ENCODE measurements at places on chromosomes 3 and 15.

- no peak for DNase-seq
These were observed 326.3 kb downstream of the ARRDC4 start for GRCh38 chr15:98286831-98287230.

DNA sequence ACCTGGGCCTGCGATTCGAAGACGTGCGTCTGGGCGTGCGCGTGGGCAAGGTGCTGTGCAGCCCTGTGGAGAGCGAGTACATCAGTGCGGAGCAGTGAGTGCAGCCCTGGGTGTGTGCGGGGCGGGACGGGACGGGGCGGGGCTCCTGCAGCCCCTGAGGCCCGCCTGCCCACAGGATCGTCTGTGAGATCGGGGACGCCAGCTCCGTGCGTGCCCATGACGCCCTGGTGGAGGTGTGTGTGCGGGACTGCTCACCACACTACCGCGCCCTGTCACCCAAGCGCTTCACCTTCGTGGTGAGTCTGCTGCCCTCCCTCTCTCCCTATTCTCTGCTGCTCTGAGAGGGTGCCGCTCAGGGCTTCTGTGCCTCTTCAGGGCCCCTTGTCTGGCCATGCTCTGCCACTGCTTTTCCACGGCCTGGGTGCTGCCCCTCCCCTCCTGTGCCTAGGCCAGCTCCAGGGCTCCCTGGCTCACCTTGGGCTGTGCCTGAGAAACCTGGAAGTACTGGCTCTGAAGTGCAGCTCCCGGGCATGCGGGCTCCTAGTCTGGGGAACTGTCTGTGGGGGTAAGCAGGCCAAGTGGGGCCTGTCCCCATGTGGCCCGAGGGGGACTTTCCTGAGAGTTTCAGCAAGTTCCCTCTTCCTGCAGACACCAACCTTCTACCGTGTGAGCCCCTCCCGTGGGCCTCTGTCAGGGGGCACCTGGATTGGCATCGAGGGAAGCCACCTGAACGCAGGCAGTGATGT, 31.8 kb downstream of the PLXNA1 start:
- DNase-seq = no peak

- no peak for DNase-seq
These were observed 1.5 kb downstream of the FOXL2NB start for GRCh38 chr3:138948371-138949001.

DNA sequence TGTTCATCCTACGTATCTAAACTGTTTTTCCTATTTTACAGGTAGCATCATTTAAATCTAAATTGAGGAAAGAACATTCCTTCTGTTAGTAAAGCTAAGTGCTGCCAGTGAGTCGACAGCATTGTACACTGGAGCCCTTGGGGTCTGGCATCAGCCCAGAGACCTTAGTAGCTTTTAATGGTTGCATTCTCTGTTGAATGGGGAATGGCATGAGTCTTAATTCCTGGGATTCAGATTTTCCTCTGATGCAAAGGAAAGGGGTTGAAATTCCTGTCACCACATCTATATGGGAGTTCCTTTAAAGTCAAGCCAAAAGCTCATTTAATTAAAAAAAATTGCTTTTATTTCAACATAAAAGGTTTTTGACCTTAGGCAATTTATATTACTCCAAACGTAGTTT, 148.4 kb upstream of the GBE1 start:
- no peak for DNase-seq

GRCh38 chr3:11201251-11202019, 47.1 kb downstream of the HRH1 start:
- no peak for DNase-seq

- no peak for DNase-seq
These were observed 92.1 kb downstream of the DTWD1 start for GRCh38 chr15:49712846-49713450.

GRCh38 chr3:11076711-11077110, 77.6 kb upstream of the HRH1 start:
- no peak for DNase-seq

GRCh38 chr3:124131580-124131979, 139.7 kb upstream of the ROPN1 start:
- no peak for DNase-seq

DNA sequence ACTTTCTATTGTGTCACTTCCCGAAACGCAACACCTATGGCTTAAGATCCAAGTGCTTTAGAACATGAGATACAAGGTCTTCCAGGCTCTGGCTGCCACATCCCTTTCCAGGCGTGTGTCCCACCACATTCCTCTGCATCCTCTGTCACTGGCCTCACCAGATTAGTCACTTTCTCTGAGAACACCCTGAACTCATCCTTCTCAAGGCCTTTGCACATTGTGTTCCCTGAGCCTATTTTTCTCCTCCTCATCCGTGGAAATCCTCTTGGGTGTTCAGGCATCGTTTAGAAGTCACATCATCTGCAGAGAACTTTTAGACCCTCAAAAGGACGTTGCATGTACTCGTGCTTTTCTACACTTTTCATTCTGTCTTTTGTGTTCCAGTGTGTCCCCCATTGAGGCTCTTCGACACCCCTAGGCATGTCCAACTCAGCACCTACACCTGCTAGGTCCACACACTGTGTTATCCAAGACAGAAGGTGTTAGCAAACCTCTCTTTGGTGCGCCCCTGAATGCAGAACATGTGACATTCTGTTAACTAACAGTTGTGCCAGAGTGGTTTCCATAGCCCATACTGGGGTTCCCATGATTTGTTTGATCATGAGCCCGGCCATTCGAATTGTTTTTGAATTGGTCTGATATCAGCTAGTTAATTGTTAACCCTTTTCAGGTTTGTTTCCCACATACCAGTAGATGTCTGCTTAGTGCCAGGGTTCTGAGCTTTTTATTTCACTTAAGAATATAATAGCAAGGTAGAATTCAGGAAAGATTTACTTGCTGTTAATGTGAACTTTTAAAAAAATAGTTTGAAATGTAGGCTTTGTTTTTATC, 67.2 kb downstream of the LPP start:
- no peak for DNase-seq

- DNase-seq = no peak
These were observed 146.0 kb downstream of the IL20RB start for GRCh38 chr3:137103739-137104138.

DNA sequence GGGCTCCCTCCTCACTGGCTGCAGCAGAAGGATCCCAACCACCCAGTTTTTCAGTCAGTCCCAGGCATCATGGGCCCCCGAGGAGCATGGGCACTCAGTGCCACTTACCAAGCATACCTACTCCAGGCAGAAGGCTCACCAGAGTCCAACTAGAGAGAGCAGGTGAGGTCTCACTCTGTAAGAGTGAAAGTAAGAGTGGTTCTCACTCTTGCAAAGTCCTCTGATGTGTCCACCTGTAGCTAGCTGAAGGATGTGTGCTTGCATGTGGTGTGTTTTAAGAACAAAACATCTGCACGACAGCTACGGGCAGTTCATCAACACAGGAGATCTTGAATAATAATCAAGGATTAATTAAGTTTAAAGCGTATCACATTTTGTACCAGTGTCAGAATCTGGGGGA, 49.7 kb downstream of the CCK start:
- DNase-seq = no peak

- no peak for DNase-seq
These were observed 462.8 kb downstream of the TUSC7 start for GRCh38 chr3:117172426-117172825.

- DNase-seq = no peak
These were observed 569.6 kb upstream of the ROBO2 start for GRCh38 chr3:76470285-76470684.

DNA sequence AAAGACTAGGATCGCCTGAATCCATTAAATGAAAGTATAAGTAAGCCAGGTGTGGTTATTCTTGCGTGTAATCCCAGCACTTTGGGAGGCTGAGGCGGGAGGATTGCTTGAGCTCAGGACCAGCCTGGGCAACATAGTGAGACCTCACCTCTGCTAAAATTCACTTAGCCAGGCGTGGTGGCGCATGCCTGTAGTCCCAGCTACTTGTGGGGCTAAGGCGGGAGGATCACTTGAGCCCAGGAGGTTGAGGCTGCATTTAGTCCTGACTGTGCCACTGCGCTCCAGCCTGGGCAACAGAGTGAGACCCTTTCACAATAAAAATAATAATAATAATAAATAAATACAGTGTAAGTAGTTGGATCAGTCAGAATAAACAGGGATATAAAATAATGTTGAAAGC, 25.5 kb upstream of the HYKK start:
- no peak for DNase-seq

- DNase-seq = no peak
These were observed 13.1 kb upstream of the LTF start for GRCh38 chr3:46477756-46478155.

DNA sequence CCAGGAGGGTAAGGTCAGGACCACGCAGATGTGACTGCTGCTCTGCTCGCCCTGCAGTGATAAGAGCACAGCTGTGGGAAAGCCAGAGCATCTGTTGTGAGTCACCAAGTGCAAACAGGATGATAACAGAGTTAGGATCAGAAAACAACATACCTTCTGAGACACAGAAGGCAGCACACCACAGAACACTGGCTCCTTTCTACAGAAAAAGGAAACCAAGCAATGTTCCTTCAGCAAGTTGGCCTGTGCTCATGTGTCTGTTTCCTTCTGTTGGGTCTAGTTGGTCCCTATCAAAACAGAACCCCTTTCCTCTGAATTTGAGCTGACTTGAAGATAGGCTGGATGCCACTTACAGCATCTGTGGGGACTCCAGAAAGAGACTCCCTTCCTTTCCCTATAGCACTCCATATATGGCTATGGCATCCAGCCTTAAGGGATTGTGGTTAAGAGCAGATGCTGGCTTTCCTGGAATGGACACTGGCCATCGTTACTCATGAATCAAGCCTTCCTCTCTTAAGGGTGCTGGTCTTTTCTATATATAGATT, 440.7 kb upstream of the THBS1 start:
- no peak for DNase-seq

GRCh38 chr3:70471464-70472342, 159.3 kb upstream of the MDFIC2 start:
- DNase-seq = no peak

DNA sequence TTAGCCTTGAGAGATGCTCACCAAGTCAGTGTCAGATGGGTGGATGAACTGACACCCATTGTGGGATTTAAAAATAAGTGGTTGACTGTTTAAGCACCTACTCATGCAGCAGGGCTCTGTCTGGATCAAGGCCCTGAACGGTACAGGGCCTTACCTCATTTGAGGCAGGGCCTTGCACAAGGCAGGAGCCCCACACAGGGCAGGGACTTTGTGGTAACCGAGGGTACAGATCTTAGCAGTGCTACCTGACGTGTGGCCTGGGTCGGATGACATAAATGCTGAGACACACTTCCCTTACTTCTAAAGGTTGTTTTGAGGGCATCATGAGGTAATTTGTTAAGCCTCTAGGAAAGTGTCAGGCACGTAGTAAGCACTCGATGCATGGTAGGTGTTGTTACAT, 59.5 kb upstream of the PLXNA1 start:
- no peak for DNase-seq

- DNase-seq = no peak
These were observed 24.9 kb downstream of the KNL1 start for GRCh38 chr15:40618906-40619305.

- DNase-seq = no peak
These were observed 13.2 kb downstream of the NR1I2 start for GRCh38 chr3:119794971-119795612.

DNA sequence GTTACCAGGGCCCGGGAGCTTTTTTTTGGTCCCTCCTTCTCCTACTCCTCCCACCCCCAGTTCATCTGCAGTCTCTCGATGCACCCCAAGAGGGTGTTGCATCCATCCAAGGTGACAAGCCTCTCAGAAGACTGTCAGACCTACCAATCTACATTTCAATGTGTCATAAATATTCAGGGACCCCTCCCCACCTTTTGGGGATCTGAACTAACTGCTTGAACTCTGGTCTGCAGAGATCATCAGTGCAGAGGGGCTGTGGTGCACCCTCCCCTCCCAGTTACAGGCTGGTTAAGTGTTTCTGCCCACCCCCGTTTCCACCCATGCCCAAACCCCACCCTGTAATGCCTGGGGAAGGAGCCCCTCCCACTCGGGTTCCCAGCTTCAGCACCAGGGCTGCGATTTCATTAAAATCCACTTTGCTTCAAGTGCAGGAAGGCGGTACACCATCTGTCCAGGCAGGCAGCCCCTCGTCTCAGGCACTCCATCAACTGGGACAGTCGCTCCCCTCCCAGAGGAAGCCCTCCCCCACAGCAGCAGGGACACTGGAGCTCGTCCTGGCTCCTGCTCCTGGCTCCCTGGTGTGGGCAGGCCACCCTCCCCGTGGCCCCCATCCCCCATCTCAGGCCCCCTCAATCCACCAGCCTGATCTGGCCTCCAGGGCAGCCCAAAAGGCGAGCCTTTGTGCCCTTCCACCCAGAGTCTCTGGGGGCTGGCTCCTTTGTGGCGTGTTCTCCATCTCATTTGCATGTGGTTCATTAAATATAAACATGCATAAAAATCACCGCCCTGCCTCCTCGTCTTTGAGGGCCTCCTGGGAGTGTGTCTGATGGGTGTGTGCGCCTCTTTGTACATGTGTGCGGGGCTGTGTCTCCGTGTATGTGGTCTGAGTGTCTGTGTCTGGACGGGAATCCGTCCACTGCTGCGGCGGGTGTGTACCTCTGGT, 32.3 kb downstream of the RNU5B-1 start:
- no peak for DNase-seq

DNA sequence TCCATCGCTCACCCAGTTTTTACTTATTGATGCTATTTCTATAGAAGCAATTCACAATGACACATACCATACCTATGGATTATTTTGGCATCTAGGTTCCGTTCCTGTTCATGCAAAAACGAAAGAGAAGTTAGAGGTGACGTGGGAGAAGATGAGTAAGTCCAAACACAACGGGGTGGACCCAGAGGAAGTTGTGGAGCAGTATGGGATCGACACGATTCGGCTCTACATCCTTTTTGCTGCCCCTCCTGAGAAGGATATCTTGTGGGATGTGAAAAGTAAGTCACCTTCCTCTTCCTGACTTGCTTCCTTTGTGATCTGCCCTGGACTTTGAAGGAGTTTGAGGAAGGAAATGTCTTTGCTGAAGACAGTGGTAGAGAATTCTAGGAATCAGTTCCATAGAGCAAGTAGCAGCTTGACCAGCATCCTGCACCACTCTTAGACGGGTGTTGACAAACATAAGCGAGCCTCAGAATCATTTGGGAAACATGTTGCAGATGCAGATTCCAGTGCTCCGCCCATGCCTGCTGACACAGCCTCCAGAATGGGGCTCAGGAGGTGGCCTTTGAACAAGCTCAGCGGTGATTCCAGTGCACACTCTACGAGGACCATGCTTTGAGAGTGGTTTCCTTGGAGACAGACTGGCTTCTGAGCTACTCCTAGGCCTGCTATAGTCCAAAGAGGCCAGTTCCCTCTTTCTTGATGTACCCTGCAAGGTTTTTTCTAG, 78.4 kb upstream of the LIMD1 start:
- DNase-seq = no peak

DNA sequence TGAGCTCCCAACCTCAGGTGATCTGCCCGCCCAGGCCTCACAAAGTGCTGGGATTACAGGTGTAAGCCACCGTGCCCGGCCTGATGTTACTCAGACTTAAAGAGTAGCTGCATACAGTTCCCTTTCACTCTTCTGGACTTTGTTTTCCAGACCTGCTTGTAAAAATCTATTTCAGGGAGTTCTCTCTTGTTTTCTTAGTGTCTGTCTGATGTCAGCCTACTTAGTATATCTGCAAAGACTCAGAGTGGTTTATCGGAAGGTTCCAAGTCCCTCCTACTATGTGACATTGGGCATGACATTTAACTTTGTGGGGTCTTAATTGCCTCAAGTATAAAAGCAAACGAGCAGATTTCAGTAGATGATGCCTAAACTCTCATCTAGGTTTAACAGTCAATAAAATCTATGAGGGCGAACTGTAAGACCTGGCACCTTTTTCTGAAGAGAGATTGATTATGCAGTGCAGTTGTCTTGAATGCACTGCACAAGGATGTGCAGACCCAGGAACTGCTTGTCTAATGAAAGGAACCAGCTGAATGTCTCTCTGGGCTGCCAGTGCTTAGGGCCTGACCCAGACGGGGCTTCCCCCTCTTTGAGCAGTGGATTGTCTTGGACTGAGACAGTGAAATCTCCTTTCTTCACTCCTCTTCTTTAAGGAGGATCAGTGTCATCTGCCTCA, 301.4 kb downstream of the PTPRG start:
- DNase-seq = no peak
